Activated T-helper 17 cell treated with anti-CD3 and anti-CD28 coated beads, Interleukin-2, amount 50 U/mL, for 72 hours (primary cell): ENCODE measurements at places on chromosomes 6 and 20.
A peak's percentile ranks its signal among the peaks of the same experiment; 100 is the strongest.

DNA sequence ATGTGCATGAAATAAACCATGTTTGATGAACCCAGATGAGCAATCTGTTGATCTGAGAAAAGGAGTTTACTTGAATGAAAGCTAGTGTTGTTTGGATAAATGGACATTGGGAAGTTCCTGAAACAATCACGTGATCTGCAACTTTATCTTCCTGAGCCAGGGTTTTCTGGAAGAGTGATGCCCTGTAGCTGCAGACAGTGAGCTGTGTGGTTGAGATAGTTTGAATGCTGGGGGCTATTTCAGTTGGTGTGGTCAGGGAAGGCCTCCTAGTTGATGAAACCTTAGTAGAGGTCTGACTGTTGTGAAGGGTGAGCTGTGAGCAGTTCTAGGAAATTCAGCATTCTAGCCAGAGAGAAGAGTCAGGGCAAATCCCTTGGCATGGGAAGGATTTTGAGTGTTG is 643.7 kb downstream of the UTRN start:
- ATAC-seq, result no peak

- ATAC-seq, result no peak
Observed at GRCh38 chr6:3724451-3725144, 26.9 kb downstream of the PXDC1 start.

GRCh38 chr6:136031982-136032381 is 180.5 kb downstream of the PDE7B start:
- no peak for ATAC-seq

GRCh38 chr6:50993941-50994720 is 175.5 kb downstream of the TFAP2B start:
- ATAC-seq, result no peak

GRCh38 chr6:139981768-139982181 is 607.3 kb upstream of the CITED2 start:
- ATAC-seq, result no peak

DNA sequence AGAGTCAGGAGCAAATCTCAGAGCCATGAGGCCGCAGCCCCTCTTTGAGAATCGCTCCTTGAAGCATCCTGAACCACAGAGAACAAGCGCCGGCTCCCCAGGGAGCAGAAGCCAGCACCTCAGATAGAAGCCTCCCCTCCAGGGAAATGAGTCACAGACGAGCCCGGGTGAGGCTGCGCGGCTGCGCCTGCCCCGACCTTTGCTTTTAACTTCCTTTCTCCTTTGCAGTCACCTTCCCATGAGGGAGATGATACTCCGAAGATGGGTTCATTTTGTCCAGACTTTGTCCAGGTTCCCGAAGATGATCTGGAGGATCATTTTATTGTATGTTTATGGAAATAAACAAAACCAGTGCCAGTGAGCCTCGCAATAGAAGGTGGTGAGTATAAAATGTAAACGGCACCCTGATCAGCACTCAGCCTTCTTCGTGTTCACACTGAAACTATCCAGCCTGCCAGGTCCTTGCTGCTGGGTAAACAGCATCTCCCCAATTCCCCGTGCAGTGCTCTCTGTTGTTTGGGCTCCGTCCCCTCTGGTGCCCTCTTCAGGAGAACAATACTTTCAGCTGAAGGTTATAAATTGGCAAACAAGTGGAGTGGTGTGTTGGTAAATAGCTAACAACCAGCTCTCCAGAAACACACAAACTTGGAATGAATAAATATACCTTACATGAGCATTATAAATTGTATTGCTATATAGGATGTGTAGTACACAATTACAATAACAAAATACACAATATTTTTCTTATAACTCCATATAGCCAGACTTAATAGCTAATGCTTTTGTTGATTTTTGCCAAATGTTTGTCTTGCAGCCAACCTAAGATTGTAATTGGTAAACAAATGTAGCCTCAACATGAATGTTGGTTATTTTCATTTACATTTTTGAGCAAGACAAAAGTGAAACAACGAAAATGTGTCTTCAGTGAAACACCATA is 41.4 kb upstream of the TMEM181 start:
- ATAC-seq, result peak; percentile 97

- no peak for ATAC-seq
Observed at GRCh38 chr6:106048336-106048735, 37.8 kb upstream of the PRDM1 start.

- ATAC-seq, result peak; percentile 18
Observed at GRCh38 chr20:44615169-44615791, 32.9 kb downstream of the PKIG start.

DNA sequence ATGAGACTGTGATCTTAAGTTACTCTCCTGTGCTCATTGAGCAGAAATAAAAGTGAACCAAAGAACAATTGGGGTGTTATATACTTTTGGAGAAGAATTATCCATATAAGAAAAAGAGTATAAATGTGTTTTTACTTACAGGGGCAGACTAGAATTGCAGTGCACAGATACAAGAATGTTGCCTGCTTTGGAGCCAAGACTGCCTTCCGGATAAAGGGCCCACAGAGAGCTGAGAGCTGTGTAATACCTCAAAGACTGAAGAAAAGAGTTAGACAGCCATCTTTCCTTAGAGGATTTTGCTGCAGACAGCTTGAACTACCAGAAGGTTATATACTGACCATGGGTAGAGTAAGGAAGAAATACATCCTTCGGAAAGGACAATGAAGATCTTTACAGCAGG is 1235.5 kb upstream of the CITED2 start:
- ATAC-seq, result no peak

DNA sequence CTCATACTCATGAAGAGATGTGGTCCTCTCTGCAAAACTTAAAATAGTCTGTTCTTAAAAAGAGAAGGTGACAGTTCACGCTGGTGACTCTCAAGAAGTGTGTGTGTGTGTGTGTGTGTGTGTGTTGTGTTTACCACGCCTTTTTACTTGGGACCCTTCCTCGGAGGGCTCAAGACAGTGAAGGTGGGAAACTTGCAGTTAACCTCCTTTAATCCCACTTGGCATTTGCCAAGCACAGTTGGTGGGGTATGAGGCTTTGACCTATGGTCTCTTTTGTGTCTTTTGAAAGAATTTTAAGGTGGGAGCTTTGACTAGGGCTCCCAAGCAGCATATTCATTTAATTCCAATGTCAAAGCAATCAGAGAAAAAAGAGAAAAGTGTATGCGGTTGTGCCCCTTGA is 395.8 kb downstream of the TFAP2B start:
- ATAC-seq, result no peak

GRCh38 chr6:24272148-24272547 is 85.7 kb downstream of the DCDC2 start:
- ATAC-seq, result no peak

GRCh38 chr6:14055541-14055940 is 62.0 kb upstream of the CD83 start:
- ATAC-seq, result no peak

GRCh38 chr6:21666201-21666691 is 72.7 kb downstream of the SOX4 start:
- no peak for ATAC-seq

- ATAC-seq, result peak; percentile 98
Observed at GRCh38 chr20:44475694-44476560, at the start of gene TTPAL. Gene TTPAL (plus strand): TSS chr20:44475874. CDS start chr20:44480000, 4,126 bp downstream.

- no peak for ATAC-seq
Observed at GRCh38 chr20:57080796-57081195, 185.6 kb downstream of the BMP7 start.

- no peak for ATAC-seq
Observed at GRCh38 chr6:61935242-61935846, 350.7 kb downstream of the KHDRBS2 start.

GRCh38 chr6:25042036-25042521 is 106.3 kb upstream of the RIPOR2 start:
- ATAC-seq, result peak; percentile 74

- no peak for ATAC-seq
Observed at GRCh38 chr6:154550779-154551178, 40.3 kb upstream of the CNKSR3 start.

- ATAC-seq, result no peak
Observed at GRCh38 chr6:134719911-134720310, 230.0 kb downstream of the ALDH8A1 start.

DNA sequence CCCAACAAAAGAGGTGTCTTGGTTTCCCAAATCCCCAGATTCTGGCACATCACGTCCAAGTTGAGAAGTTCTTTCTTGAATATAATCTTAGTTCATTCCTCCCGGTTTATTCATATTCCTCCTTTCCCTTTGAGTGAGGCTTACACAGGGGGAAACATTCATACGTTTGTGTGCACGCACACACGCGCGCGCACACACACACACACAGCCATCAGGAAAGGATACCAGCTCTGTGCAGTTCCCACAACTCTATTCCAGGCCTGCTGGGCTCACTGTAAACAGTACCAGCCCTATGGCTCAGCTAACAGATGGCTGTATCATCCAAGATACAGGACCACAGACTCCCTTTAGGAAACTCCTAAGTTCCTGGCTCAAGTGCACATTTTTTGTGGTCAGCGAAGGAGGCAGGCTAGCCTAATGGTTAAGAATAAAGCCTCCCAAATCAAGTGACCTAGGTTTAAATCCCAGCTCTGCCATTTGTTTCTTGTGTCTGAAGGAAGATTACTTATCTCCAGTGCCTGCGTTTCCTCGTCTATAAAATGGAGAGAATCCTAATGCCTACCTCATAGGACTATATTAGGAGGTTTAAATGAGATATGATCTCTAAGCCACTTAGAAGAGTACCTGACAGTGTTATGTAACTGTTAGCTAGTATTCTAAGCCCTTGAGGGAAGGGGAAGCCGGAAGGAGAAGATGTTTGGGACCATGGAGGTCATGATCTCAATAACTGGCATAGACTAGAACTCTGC is 3.7 kb upstream of the TAF8 start:
- no peak for ATAC-seq

DNA sequence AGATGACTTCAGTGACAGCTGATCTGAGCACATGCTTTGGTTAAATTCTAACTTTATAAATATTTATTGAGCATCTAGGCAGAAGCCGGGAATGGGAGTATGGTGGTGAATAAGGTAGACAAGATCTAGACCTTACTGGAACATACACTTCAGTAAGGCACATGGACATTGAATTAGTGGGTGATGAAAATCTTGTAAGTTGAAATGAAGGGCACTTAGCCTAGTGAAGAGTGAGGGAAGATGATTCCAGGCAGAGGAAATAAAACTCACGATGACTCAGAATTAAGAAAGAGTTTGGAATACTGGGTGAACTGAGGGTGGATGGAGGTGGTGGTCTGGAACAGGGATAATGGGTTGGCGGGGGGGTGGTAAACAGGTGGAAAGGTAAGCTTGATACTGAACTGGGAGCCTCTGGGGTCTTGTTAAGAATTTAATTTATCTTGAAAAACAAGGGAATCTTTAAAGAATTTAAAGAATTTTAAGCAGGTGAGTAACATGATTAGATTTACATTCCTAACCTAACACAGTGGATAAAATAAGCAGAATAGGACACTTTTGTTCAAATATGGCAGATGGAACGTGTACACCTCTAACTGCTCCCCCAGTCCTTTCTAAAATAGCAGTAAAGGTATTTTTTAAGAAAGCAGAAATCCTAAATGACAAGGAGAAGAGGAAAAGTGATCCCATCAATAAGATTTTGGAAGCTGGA is 75.2 kb upstream of the ARHGAP18 start:
- no peak for ATAC-seq

DNA sequence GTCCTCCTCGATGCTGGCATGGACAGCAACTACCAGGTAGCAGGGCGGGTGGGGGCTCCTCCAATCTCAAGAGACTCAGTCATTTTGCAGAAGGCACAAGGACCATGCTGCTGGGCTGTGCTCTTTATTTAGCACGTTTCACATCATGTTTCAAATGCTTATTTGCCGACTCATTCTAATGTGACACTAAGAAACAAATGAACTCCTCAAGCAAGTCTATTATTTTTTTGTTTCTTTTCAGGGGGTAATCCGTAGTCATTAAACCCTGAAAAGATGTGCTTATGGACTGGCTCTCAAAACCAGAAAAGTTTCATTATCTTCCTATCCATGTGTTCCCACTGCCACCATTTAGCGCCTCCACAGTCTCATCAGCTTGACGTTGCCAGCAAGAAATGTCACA is 92.9 kb downstream of the ANKS1A start:
- no peak for ATAC-seq

- no peak for ATAC-seq
Observed at GRCh38 chr6:55069132-55069781, 105.1 kb upstream of the HCRTR2 start.

GRCh38 chr6:14713008-14713960 is 532.6 kb upstream of the JARID2 start:
- peak; percentile 50 for ATAC-seq

GRCh38 chr6:139336488-139336887 is 38.0 kb downstream of the CITED2 start:
- no peak for ATAC-seq
